ENCODE measurements at places on chromosomes 1 and 21.

- no peak for DNase-seq
Measured at GRCh38 chr1:55188909-55189308, 26.3 kb downstream of the USP24 start.

GRCh38 chr1:106727171-106727570, 329.3 kb upstream of the PRMT6 start:
- DNase-seq = no peak

- DNase-seq = peak; percentile 71
Measured at GRCh38 chr1:109619576-109620400, at the start of the genes AMPD2 and GNAT2. TSS of gene AMPD2 (plus strand) at chr1:109619837. CDS start at chr1:109621176, 1,339 bp downstream. TSS of gene GNAT2 (minus strand) at chr1:109619616. CDS start at chr1:109612870, 6,746 bp downstream.

DNA sequence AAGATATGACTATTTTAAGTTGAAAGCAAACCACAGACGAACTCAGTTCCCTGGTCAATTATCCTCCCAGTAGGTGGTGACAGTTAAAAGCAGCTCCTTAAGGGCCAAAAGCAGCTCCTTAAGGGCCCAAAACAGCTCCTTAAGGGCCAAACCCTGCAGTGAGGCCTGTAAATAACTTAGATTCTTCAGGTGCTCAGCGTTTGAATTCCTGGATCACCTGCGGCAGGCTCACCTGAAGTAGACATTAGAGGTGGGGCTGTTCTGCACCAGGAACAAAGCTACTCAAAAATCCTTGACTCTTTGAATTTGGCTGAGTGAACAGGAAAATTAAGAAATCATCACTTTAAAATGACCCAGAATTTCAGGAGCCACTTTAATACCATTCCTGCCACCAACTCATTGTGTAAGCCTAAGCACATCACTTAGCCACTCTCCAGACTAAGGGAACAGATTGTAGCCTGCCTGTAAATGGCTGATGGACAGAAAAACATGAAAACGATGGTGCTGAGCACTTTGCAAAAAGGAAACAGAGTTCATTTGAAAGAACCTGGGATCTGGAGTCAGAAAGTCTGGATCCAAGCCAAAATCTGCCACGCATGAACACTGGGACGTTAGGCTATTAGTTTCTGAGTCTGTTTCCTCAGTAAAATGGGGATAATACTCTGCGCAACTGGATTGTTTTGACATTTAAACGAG, 126.9 kb downstream of the LRIG2 start:
- DNase-seq = peak; percentile 82

- DNase-seq = no peak
Measured at GRCh38 chr1:222377428-222378088, 170.3 kb downstream of the HHIPL2 start.
